ENCODE measurements at places on chromosomes 12 and 14.
A peak's percentile ranks its signal among the peaks of the same experiment; 100 is the strongest.

- DNase-seq: no peak
Measured at GRCh38 chr14:68734231-68734732, 58.6 kb downstream of the ZFP36L1 start.

DNA sequence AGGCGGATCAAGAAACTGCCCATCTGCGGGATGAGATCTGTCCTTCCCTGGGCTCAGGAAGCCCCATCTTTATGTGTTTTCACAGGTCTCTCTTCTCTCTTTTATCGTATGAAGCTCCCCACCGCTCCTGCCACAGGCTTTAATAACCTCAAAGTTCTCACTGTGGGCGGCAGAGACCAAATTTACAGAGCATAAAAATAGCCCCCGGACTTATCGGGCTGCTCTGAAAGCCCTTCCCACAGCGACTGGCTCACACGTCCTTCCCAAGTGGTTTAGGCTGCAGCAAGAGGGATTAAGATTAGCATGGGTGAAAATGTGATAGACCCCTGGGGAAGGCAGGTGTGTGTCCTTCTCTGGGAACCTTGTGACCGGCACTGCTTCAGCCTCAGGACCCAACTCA, 47.8 kb downstream of the TESC start:
- DNase-seq: no peak

- no peak for DNase-seq
Measured at GRCh38 chr12:68495336-68496070, 115.2 kb upstream of the RAP1B start.

GRCh38 chr12:50166799-50167048, 445 bp downstream of the CERS5 start:
- no peak for DNase-seq

DNA sequence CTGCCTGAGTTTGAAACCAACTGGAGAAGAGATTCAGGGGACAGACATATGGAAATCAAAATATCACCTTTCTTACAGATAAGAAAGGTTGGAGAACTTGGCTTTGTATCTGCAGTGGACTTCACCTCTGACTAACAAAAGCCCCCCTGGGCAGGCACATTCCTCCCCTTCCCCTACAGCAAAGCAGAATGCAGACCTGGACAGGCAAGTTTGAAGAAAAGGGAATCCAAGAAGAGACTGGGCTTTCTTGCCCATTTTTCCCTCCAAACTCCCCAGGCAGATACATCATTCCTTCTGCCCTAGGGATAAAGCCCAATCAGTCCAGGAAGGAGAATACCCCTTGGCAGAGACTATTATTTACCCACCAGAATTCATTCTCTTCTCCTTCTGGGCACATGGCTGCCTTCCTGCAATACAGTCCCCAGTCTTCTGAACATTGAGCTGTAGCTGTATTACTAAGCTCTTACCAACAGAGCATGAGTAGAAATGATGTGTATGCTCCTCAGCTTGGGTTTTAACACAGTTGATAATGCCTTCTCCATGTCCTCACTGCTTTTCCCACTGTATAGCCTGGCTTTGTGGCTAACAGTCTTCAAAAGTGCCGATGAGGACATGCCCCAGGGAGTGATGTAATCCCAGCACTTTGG, 17.4 kb upstream of the NAP1L1 start:
- no peak for DNase-seq

- DNase-seq: no peak
Measured at GRCh38 chr14:86640288-86640687, 1110.3 kb downstream of the FLRT2 start.

DNA sequence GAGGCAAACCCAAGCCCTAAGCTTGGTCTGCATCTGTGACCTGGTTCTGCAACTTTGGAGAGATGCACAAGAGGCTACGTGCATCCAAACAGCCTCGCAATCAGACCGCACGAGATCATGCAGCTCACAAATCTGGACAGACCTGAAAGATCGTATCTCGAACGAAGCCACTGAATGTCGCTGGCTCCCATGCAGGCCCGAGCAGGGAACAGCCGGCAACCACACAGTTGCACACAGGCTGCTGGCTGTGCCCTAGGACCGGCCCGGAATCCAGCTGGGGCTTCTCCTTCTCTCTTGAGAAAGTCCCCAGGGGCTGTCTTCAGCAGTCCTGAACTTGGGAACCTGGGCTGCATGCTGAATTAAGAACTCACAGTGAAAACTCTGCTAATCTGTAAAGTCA, 27.9 kb downstream of the WNT5B start:
- no peak for DNase-seq

DNA sequence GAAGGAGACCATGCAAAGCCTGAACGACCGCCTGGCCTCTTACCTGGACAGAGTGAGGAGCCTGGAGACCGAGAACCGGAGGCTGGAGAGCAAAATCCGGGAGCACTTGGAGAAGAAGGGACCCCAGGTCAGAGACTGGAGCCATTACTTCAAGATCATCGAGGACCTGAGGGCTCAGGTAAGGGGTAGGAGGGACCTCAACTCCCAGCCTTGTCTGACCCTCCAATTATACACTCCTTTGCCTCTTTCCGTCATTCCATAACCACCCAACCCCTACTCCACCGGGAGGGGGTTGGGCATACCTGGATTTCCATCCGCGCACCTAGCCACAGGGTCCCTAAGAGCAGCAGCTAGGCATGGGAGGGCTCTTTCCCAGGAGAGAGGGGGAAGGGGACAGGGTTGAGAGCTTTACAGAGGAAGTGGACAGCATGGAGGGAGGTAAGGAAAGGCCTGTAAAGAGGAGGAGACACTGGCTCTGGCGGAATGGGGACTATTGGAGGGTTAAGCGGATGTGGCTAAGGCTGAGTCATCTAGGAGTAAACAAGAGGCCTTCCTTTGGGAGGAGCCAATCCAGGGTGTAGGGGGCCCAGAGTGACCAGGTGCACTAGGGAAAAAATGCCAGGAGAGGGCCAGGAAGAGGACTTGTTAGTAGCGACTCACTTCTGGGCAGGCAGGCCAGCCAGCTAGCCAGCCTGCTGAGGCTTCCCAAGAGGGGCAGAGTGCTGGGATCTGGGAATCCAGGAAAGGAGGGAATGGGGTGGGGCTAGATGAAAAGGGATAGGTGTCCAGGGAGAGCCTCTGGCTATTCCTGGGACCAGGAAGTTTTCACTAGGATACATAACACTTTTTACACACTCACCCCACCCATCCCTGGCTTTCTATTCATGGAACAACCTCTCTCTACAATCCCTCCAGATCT, 754 bp downstream of the KRT18 start:
- peak; percentile 94 for DNase-seq

- no peak for DNase-seq
Measured at GRCh38 chr14:68368850-68369249, 424.0 kb downstream of the ZFP36L1 start.

Measured in body of pancreas (tissue), 4 donors.